CD4-positive, alpha-beta T cell treated with Interleukin-15 for 4 hours (primary cell): ENCODE measurements at places on chromosomes 12 and 14.

GRCh38 chr12:19908830-19909229 is 459.5 kb upstream of the PDE3A start:
- no peak for DNase-seq

DNA sequence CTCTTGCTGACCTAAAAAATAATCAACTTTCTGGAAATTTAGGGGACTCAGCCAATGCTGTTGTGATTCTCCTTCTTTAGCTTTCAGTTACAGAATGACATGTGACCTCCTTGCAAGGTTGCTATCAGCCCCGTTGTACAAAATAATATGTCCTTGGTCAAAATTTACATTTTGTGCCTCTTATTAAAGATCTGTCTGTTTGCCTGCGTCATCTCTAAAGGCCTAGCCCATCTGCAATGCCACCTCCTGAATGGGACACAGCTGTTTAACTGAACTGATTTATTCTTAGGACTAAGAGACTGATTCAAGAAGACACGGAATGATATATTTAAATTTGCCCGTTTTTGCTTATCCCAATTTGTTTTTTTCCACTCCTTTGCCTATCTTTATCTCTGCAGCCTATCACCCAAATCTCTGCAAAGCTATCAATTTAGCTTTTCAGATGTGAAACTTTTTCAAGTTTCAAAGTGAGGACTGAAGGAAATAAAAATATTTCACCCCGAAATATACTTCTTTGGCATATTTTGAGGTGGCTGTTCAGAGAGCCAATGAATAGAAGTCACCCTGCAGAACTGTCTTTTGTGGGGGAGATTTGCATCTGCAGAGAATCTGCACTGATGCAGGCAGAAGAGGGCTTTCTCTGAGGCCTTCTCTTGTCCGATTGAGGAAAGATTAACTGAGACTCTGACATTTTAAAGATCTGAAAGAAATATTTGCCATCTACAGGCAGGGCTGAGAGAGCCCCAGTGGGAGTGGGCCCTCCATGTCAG is 126.0 kb downstream of the VEZT start:
- no peak for DNase-seq

GRCh38 chr14:65387628-65388027 is 24.9 kb upstream of the FUT8 start:
- DNase-seq, result no peak

DNA sequence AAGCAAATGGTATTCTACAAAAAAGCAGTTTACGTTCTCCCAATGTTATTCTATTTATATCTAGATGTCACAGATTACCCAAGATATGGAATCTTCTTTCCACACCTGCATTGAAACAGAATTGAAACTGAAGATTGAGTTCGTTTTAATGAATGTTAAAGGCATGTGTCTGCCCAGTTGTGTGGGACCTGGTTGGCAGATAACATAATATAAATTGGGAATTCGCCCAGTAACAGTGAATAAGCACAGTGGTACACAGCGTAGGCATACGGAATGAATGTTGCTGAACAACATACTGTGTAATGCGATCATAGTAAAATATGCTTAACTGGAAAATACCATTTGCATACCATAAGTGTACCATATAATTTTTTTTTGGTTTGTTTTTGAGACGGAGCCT is 4.3 kb downstream of the KHNYN start:
- DNase-seq, result no peak

GRCh38 chr12:47949441-47950341 is 13.7 kb upstream of the TMEM106C start:
- DNase-seq, result peak; percentile 36

- no peak for DNase-seq
Observed at GRCh38 chr12:123141615-123142517, 9.0 kb downstream of the PITPNM2 start.

- no peak for DNase-seq
Observed at GRCh38 chr14:77409131-77409533, 14.2 kb downstream of the NOXRED1 start.

DNA sequence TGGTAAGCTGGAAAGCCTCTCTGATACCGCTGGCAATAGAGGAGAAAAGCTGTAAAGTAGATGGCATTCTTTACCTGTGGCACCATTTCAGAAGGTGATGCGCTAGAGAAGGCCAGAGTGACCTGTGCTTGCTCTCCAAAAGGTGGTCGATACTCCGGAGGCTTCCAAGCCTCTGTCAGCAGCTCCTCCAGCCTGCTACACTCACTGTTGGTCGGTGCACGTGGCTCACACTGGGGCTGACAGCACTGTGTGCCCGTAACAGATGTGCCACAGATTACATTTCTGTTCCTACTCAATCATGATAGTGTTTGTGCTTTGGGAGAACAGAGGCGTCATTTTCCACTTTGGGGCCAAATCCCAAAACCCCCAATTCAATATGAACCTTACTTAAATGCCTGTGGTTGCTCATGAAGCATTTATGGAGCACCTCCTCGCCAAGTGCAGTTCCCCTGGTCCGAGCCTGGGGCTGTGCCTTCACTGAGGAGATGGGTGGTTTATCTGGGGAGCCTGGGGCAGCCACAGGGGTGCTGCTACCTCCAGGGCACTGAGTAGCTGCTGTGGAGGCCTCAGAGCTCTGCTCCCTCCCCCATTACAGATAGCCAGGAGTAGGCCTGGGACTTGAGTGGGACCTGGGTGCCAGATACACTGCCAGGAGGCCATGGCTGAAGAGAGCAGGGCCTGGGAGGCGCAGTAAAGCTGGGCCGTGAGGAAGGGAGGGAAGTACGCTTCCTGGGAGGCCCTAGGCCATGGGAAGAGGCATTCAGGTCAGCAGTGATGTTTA is 26.8 kb downstream of the CCNK start:
- DNase-seq, result no peak

GRCh38 chr12:2173971-2174370 is 121.2 kb downstream of the CACNA1C start:
- no peak for DNase-seq

DNA sequence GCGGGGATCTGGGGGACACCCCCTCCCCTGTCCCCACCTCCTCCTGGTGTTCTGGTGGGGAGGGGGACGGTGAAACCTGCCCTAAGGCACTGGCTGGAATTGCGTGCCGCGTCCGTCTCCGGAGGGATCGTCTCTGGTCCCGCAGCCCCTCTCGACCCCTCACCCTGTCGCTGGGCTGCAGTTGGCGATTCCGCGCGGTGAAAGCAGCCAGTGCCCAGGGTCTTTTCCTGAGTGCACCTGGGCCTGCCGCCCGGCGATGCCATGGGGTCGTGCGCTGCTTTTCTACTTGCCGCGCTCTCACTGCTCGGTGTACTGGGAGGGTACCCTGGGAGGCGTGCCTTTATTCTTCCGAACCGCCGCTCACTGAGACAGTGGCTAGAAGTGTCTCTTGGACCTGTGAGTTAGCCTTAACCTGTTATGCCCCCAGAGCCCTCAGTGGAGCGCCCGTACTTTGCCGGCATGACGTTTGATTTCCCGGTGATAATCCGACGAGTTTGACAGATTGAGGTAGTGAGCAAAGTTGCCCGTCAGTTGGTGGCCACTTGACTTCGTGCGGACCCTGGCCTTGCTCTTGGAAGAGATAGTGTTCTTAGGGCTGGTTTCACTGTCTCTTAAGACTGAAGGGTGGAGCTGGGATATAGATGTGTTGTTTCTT is 788 bp downstream of the SFSWAP start:
- DNase-seq, result no peak

DNA sequence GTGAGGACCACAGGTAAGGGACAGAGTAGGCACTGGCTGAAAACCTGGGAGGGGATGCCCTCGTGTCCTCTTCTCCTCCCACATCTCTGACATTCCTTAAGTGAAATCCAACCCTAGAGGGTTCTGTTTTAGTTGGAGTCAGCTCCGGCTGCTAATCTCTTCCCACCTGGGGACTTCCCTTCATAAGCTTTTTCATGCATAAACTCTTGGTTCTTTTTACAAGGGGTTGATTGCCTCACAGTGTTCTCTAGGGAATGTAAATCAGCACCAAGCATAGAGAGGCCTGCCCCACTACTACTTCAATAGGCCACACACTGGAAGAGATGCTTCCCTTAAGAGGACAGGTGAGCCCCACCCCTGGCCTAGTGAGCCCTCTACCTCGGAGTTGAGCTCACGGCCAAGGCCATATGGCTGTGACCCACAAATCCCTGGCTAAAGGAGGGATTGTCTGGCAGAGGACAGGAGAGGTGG is 3.2 kb upstream of the SYNDIG1L start:
- no peak for DNase-seq

DNA sequence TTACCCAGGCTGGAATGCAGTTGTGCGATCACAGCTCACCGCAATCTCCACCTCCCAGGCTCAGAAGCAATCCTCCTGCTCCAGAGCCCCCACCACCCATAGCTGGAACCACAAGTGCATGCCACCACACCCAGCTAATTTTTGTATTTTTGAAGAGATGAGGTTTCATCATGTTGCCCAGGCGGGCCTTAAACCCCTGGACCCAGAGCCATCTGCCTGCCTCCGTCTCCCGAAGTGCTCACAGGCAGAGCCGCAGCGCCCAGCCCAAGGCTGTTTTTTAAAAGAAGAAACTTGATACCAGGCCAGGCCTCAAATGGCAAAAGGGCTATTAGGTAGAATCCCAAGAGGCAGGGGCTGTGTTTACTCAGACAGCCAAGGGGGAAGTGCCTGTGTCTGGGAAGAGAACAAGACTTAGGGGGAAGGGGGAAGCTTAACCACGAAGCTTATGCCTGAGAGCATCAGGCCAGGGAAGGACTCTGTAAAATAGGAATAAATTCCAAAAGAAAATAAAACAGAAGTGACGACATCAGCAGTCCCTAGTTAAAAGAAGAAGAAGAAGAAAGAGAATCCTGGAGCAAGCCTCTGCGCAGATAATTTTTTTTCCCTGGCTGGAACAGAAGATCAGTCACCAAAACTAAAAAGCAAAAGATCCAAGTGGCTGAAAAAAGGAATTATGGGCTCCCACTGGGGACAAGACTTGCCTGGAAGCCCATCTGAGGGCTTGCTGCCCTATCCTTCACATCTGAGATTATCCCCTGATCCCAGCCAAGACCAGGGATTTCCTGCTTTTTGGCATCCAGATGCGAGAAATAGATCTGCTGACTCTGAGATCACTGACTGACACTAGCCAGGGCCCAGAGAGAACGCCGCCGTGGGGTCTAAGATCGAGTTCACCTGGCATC is 170.5 kb downstream of the NDUFA12 start:
- no peak for DNase-seq

- DNase-seq, result no peak
Observed at GRCh38 chr14:74913986-74914573, 9.0 kb downstream of the RPS6KL1 start.
